ENCODE measurements at places on chromosomes 7 and 10.
A peak's percentile ranks its signal among the peaks of the same experiment; 100 is the strongest.

GRCh38 chr10:111139567-111139966 is 62.7 kb downstream of the ADRA2A start:
- DNase-seq, result no peak

- no peak for DNase-seq
Observed at GRCh38 chr7:125427676-125428075, 498.1 kb upstream of the POT1 start.

- DNase-seq, result no peak
Observed at GRCh38 chr7:43240565-43240964, 128.1 kb downstream of the HECW1 start.

DNA sequence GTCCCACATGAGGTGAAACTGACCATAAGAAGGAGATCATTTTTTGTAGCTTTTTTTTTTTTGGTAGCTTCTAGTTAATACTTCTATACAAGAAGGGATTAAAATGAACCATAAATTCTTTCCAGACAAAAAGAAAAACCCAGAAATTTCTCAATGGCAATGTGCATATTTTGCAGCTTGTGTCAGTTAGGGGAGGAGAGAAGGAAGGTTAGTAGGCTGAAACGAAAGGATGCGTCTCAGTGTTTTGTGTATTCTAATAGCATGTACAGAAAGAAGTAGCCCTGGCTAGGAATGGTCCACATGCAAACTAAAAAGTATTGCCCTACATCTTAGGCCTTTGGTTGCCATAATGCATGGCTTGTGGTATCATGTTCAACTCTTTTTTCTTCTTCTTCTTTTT is 90.6 kb downstream of the CACNB2 start:
- DNase-seq, result no peak

DNA sequence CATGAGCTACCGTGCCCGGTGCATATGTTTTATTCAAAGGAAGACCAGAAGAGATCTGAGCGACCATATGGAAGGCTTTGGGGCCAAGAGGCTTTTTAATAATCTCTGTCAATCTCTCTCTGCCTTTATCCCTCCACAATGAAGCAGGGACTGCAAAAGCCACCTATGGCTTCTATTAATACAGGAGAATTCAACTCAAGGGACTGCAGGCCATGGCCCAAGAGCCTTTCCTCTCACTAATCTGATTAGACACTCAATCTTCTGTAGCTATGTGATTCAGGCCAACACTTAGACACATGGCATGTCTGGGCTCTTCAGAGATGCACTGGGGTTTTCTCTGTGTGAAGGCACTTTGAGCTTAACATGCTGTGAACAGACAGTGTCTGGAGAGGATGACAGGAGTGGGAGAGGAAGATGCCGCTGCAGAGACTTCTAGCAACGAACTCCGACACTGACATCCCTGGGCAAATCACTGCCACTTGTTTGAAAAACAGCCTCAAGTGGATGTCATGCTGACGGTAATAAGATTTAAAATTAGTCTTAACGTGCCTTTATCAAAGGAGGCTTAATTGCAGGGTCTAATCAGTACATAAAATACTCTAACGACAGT is 114.4 kb upstream of the AOAH start:
- DNase-seq, result peak; percentile 96

- DNase-seq, result no peak
Observed at GRCh38 chr10:86974484-86974883, 6.2 kb downstream of the ADIRF start.

DNA sequence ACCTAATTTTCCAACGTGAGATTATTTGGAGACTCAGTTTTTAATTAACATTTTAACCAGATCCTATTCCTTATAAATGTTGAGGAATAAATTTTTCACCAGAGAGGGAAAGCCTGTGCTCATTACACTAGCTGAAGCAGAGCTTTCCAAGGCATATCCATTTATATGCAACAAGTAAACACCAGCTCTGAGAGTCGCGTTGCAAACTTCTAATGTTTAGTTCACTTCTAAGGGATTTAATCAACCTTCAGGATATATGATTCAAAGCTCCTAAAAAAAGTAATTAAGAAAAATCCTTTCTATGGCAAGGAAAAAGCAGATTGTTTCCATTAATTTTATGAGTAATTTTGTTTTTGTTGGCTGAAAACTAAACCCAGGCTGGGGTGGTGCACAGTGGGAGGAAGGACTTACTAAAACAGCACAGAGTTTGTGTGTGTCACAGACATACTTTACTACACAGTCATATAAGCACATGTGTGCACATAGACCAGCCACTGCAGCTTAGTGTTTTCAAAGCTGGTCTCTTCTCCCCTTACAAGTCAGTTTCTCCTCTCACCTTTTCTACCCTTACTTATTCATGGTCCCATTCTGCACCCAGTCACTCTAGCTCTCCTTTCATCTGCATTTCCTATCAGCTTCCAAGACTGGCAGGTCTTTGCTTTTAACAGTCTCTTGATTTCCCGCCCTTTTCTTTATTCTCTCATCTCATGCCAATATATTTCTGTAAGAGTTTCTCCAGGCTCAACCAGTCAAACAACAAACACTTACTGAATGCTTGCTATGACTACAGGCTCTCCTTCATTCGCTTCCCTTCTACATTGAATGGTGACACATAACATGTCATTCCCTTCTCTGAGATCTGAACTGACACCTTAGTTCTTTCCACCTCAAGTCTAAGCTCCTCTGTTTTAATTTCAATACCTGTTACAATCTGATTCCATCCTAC is 81.1 kb upstream of the FZD1 start:
- no peak for DNase-seq

DNA sequence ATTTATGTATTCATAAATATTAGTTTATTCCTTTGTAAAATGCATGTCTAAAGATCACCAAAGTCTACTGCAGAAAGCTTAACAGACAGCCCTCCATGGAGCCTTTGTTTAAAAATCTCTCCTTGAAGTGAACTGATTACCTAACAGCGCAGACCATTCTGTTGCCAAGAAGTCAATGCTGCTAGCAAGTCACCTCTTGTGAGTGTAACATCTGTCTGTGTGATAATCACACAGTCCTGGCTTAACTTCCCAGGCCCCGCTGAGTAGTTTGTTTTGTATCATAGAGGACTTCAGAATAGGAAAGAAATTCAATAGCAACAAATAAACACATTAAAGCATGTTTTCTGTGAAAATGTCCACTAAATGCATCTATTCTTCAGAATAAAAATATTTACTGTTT is 435.3 kb upstream of the IGFBP3 start:
- peak; percentile 57 for DNase-seq

DNA sequence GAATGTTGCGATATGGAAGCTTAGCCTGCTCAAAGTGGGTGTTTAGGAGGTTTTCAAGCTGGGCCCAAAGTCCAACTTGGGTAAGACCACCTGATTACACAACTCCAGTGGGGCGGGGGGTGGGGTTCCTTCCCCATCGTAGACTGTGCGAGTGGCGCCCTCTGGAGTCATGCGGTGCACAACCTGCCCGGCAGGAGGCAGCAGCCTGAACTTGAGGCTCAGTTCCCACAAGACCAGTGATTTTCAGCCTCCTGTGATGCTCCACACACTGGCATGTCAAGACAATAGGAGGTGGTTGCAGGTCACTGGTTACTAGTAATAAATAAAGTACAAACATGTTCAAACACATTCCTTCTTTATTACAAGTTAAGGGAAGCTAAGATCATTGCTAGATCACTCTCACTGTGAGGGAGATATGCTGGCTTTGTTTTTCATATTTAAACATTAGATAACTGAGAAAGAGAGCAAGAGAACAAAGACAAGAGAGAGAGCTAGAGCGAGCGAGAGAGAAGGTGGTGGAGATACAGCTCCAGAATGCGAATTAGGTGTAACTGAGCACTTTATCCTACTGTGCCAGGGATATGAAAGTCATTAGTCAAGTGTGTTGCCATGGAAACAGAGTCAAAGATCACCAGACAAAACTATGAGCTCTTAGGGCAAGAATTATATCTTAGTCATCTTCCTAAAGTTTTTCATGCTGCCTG is 97.4 kb upstream of the BMPER start:
- no peak for DNase-seq

DNA sequence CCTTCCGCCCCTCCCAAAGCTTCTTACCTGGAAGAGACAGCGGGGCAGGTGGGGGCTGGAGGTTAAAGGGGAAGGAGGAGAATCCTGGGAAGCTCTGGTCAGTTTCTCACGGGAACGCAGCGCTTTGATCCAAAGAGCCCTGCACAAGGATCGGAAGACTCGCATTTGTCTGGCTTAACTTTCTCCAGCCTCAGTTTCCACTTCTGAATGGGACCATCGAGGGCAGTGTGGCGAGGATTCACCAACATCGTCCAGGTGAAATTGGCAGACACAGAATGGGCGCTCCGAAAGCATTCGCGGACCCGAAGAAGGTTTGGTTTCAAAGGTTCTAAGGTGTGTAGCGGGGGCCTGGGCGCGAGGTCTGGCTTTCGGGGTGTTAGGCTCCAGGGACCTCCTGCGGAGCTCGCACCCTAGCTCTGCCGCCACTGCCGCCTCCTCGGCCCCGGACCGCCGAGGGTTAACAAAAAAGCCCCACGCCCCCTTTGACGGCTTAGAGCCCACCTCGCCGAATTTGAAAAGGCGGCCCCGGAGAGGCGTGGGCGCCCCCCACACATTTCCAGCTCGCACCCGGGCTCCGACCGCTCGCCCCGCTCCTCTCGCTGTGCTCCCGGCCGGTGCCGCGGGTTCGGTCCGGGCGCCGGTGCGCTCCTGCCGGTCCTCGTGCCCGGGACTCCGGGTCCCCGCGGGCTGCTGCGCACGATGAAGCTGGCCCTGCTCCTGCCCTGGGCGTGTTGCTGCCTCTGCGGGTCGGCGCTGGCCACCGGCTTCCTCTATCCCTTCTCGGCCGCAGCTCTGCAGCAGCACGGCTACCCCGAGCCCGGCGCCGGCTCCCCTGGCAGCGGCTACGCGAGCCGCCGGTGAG is at the start of gene COL26A1:
TSS of gene COL26A1 (plus strand) at position 542 of the 862 bp plus-strand sequence. CDS start at position 700, 158 bp downstream.
- DNase-seq, result peak; percentile 15

DNA sequence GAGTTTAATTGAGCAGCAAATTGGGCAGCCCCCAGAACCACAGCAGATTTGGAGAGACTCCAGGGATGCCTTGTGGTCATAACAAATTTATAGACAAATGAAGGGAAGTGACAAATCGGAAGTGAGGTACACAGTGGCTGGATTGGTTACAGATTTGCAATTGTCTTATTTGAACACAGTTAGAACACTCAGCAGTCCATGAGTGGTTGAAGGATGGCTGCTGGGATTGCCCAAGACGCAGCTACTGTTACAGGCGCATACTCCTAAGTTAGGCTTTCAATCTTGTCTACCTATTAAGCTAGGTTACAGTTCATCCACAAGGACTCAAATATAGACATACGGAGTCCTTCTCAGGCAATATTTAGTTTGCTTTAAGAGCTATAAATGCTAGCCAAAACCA is 7.4 kb downstream of the ACADSB start:
- DNase-seq, result no peak

DNA sequence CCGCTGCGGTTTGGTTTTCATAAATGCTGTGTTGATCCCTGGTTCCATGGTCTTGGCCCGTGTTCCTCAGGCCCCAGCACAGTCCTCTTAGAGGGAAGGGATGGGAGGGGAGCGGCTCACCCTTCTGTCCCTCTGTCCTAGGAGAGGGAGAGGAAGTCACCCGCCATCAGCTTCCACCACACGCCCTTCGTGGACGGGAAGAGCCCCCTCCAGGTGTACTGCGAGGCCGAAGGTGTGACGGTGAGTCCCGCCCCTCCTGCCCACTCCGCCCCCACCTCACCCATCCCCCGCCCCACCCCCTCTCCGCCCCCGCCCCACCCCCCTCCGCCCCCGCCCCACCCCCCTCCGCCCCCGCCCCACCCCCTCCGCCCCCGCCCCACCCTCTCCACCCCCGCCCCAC is 37.5 kb upstream of the DPYSL4 start:
- DNase-seq, result no peak

DNA sequence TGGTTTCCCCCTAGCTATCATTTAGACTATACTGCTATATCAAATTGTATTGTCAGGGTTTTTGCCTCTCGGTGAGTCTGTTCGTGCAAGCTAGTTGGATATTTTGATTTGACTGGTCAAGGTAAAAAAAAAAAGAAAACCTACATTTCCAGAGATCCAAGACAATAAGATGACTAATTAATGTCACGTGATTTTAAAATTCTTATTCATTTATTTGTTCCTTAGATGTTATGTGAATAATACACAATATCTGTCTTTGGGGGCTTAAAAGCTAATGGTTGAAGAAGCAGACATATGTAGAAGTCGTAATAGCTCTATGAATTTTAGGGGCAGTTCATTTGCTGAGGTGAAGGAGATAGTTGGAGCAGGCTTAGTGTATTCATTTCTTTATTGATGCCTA is 191.1 kb downstream of the KCND2 start:
- no peak for DNase-seq

GRCh38 chr10:124037784-124038183 is 55.6 kb downstream of the CHST15 start:
- no peak for DNase-seq

- DNase-seq, result peak; percentile 5
Observed at GRCh38 chr10:74104480-74104879, 46.1 kb downstream of the AP3M1 start.

DNA sequence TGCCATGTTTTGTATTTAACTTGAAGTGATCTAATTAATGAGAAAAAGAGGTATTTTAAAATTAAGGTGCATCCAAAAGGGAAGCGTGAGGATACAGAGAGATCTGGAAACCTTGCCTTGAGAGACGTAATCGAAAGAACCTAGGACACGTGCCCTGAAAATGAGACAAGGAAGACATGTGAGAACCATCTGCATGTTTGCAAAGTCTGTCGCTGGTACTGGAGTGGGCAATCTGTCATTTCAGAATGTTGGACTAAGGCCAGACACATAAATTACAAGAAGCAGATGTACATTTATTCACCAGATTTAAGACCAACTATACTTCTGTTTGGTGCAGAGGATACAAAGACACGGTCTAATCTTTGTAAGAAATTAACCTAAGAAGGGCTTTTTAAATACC is 9.2 kb downstream of the AGR2 start:
- peak; percentile 96 for DNase-seq

DNA sequence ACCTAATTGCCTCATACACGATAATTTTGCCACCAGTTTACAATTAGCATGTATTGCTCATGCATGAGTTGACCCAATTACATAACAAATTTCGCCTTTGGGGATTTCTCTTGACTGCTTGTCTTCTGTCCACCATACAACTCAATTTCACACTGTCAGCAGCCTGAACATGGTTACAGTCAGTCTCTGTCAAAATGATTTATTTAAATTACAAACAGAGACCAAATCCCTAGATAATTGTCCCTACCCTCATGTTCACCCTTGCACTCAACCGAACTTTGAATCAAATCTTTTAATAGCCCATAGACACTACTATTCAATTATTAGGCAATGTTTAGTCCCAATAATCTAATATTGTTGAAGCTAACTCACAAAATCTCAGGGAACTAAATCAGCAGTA is 59.7 kb upstream of the NEBL start:
- no peak for DNase-seq

GRCh38 chr10:49426490-49427360 is 30.8 kb upstream of the DRGX start:
- no peak for DNase-seq

DNA sequence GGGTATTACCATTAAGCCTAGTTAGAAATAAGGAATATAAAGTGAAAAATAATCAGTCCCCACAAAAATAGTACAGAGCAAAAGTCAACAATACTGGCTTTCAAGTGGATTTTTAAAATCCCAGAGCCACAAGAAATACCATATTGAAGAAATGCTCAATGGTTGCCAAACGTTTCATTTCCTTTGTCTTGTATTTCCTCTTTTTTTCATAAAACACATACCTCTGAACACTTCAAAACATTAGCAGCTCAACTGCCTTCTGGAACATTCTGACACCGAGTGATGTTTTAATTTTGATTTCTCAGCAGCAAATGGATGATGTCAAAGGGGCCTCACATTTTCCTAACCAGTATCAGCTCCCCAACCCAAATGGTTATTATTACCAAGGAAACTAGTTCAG is 10.5 kb downstream of the NOD1 start:
- DNase-seq, result no peak

GRCh38 chr7:101134399-101134980 is 7.6 kb downstream of the SERPINE1 start:
- DNase-seq, result no peak

Data from NCI-H524 (cell line).